ENCODE measurements at places on chromosomes 3 and 15. TPM values are rescaled to one million over a fixed set of nuclear protein-coding genes. Genes with fewer than 3 reads are reported as not detected.

The INSYN1 gene
- total RNA-seq: 1.2 TPM

The TNFAIP8L3 gene
- 0.37 TPM for total RNA-seq

The GUCA1C gene
- total RNA-seq: not detected

The AMIGO3 gene
- total RNA-seq: 0.43 TPM

The TTC23 gene
- 11.9 TPM for total RNA-seq

The TMEM207 gene
- not detected for total RNA-seq

The CYP1A1 gene
- not detected for total RNA-seq

The FXR1 gene
- 159 TPM for total RNA-seq

The CHRD gene
- total RNA-seq: 0.23 TPM

The PLA1A gene
- not detected for total RNA-seq

The HES1 gene
- total RNA-seq: 13.7 TPM

The CDHR4 gene
- total RNA-seq: not detected

The CCDC39 gene
- not detected for total RNA-seq

The PRTG gene
- total RNA-seq: 1.5 TPM

DNA sequence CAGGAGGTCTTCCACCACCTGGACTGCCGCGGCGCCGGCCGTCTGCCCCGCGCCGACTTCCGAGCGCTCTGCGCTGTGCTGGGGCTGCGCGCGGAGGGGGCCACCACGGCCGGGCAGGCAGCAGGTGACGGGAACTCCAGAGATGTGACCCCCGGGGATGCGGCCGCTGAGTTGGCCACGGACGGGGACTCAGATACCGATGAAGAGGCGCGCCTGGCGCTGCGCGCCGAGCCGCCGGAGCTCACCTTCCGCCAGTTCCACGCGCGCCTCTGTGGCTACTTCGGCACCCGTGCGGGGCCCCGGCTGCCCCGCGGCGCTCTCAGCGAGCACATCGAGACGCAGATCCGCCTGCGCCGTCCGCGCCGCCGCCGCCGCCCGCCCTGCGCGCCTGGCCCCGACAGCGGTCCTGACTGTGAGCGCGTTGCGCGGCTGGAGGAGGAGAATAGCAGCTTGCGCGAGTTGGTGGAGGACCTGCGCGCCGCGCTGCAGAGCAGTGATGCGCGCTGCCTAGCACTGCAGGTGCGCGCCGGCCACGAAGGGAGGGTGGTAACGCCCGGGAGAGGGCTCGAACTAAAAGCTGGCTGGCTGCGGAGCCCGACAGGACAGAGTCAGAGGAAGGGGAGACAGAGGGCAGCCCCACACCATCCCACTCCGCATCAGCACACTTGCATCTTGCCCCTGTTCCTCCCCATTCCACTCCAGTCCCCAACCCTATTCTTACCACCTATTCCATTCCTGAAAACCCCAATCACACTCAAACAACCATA, 885 bp downstream of the EFCC1 start:
- no peak for DNase-seq

GRCh38 chr3:26281284-26281985, 341.1 kb upstream of the LRRC3B start:
- DNase-seq: no peak

DNA sequence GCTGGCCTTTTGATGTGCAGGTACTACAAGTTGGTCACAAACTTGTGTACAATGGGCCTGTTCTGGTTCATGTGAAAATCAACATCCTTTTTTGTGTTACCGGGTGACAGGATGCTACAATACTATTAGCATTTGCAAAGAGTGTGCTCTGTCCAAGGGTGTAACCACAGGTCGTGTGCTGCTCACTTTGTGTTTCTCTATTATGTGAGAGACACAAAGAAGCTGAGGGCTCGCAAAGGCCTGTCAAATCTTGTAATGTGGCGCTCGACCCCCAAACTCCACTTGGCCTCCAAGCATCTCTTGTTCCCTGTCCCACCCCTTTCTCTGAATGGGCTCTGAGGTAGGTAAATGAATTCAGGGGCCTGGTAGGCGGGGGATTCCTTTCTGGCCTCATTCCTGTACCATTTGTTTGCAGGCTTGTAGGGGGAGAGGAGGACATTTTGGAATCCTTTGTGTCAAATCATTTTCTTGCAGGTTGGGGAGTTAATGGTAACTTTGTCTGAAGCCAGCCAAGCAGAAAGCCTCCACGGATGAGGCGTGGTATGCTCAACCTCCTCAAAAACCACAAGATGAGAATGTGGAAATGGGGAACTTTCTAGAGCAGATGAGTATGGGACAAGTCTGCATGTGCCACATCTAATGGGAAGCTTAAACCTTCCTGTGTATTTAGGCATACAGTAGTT, 109.1 kb downstream of the OPA1 start:
- no peak for DNase-seq

GRCh38 chr3:171790574-171790897, 19.7 kb downstream of the PLD1 start:
- no peak for DNase-seq

DNA sequence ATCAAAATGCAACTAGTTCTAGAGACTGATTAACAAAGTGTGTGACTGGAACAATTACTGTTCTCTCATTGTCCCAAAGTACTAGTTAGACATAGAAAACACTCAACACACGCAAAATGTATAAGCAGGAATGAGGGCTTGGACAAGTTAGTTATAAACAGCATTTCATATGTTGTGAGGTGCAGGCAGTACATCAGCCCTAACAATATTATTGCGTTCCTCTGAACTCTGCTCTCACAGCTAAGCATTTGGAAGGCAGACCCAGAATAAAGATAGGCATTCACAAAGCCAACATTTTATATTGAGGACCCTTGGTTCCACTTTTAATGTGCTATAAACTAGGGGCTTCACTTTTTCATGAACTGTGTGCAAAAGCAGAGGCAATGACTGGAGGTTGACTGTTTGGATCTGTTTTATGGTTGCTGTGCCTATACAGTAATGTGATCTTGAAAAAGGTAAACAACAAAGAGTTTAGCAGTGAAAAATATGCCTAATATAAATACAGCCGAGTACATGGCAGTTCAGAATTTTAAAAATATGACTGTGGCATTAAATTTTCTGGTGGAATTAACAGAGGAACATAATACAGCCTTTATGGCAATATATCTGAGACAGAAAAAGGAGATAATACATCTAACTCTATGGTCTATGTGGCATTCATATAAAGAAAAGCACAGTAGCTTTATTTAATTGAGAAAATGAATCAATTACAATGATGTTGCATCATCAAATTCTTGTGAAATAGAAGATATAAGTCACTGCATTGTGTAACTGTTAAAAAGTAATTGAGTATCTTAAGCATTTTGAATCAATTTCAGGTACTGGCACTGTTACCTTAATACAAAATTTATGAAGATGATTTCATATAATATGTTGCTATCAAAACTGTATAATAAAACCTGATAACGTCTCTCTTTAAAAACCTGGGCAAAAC, 80.0 kb upstream of the SKOR1 start:
- no peak for DNase-seq

- DNase-seq: no peak
Observed at GRCh38 chr3:129304146-129304961, 25.7 kb downstream of the HMCES start.

DNA sequence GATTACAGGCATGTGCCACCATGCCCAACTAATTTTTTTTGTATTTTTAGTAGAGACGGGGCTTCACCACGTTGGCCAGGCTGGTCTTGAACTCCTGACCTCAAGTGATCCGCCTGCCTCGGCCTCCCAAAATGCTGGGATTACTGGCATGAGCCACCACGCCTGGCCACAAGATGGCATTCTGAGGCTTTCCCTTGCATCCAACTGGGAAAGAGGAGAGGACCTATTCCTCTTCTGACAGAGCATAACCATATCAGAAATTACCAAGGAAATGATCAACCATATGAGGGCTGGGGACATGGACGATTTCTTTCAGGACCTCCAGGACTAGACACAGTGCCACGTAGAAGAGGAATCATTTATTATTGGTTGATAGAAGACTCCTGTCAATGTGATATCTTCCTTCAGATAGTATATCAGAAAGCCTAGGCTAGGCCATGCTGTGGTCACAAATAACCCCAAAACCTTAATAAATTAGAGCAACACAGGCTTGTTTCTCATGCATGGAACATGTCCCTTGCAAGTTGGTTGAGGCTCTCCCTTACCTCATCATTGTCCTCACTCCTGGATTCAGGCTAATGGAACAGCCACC, 372.3 kb upstream of the IL12A start:
- peak; percentile 66 for DNase-seq

DNA sequence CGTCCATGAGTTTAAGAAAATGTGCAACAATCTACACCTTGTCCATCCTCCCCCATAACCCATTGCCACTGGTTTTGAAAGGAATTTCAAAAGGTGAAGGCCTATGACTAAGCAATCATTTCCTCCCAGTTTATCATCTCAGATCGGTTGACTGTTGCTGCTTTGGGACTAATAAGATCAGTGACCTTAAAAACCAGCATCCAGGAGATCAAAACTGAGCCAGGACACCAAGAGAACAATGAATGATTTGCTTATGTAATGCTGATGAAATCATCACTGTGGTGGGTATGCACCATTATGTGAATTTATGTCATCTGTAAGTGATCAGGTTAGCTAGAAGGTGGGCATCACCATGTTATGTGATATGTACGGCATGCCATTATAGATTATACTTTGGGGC, 195.5 kb downstream of the SSR3 start:
- no peak for DNase-seq

- DNase-seq: no peak
Observed at GRCh38 chr3:127120851-127121647, 71.9 kb upstream of the PRR23E start.

DNA sequence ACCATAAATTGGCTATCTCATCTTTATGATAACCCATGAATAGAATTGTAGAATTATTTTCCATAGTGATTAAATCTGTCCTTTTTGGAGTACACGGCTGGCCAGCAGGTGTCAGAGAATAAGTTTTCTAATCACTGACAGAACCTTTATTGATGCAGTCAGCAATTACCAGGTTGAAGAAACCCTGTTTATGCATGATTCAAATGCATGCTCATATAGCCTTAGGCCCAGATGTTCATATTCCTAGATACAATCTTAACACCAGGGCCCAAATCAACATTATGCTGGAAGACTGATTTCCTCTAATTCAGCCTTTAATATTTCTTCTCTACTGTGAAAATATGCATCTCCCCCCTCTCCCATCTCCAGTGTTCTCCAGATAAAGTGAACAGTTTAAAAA, 243.5 kb upstream of the DCBLD2 start:
- no peak for DNase-seq

DNA sequence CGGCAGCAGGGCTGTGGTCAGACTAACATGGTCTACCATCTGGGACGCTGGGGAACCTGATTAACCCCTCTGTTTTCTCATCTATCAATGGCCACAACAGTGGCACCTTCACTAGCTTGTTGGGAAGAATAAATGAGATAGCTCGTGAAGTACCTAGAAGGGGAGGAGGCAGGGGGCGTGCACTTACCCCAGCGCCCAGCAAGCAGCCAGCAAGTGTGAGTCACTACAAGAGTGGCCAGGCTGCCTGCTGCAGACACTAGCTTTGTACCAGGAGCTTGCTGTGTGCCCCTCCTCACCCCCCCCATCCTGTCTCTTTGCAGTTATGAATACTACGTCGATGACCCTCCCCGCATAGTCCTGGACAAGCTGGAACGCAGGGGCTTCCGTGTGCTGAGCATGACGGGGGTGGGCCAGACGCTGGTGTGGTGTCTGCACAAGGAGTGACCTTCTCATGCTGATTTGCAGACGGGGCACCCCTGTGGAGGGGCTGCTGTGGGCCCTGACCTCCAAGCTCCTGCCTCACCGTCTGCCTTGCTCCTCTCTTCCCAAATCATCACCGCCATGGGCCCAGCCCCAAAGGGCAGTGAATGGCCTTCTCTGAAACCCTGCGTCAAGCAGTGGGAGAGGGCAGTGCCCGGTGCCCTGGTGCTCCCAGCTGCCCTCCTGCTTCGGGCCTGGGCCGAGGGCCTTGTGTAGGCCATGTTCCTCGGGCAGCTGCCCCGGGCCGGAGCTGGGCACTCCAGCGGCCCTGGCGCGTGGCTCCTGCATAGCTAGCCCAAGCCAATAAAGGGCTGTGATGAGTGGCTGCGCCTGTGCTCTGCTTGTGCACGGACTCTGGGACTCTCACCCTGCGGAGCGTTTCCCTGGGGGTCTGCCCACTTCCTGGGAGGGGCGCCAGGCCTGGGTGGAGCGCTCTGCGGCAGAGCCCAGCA, 2.6 kb upstream of the C15orf62 start:
- DNase-seq: no peak

All from HFFc6 (cell line).